ENCODE measurements at places on chromosomes 1 and 21.

- DNase-seq = no peak
Observed at GRCh38 chr1:25168193-25169071, 63.9 kb downstream of the SYF2 start.

- no peak for DNase-seq
Observed at GRCh38 chr1:183885142-183885735, 80.3 kb downstream of the RGL1 start.

- DNase-seq = no peak
Observed at GRCh38 chr1:14672005-14672404, 73.5 kb downstream of the KAZN start.

DNA sequence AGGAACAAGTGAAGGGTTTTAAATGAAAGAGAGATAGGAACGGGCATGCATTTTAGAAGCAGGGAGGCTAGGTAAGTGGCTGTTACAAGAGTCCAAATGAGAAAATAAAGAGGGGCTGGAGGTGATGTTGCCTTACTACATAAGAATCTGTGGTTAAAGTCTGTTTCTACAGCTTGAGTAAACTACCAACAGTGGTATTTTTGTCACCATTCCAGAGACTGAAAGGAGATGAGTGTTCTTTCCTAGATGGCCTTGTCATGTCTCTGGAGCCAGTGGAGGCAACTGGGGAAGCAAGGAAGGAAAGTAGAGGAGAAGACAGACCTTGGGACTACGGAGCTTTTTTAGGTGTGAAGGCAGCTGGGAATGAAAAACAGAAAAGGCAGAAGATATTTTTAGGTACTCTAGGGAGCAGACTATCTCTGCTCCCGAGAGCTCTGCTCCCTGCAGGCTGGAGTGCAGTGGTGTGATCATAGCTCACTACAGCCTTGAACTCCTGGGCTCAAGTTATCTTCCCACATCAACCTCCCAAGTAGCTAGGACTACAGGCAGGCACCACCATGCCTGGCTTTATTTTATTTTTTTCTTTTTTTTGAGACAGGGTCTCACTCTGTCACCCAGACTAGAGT lies 12.2 kb downstream of the HDAC1 start:
- DNase-seq = no peak

- no peak for DNase-seq
Observed at GRCh38 chr1:230825761-230826160, 42.6 kb downstream of the C1orf198 start.

- DNase-seq = no peak
Observed at GRCh38 chr21:14864211-14865021, 200.4 kb downstream of the NRIP1 start.

DNA sequence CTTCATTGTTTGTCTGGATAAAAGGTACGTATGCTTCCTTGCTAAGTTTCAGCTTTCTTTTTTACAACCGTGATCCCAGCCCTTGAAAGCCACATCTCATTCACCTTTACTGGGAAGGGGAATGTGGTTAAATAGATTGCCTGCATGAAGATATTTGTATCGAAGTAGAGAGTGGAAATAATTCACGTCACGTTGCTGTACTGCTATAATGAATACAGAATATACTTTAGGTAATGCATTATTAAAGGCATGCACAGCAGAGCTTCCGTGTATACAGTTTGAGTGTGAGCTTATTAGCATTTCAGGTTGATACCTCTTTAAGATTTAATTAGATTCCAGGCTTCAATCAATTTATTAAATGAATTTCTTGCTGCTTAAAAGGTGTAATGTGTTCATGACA lies 153.8 kb downstream of the HHAT start:
- no peak for DNase-seq

GRCh38 chr21:46474382-46474781 lies 15.7 kb downstream of the DIP2A start:
- DNase-seq = no peak

GRCh38 chr1:184973272-184974055 lies 844 bp downstream of the NIBAN1 start:
- DNase-seq = no peak

DNA sequence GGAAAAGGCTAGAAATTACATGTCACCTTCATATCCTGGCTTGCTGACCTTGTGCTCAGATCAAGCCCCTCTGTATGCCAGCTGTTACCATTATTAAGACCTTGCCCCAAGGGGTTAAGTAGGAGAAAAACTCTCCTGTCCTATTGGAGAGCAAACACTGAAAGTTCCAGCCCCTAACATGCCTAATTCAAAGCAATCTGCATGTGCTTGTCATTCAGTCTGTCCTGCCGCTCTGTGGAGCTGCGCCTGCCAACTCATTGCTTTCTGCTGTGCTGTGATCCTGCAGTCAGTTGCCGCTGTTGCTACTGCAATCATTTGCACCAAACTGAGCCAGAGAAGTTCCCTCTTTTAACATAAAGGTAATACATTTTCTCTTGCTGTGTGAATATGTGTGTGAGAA lies 113.4 kb downstream of the DISP1 start:
- no peak for DNase-seq

- DNase-seq = peak; percentile 27
Observed at GRCh38 chr1:108643492-108644335, 17.2 kb downstream of the HENMT1 start.

DNA sequence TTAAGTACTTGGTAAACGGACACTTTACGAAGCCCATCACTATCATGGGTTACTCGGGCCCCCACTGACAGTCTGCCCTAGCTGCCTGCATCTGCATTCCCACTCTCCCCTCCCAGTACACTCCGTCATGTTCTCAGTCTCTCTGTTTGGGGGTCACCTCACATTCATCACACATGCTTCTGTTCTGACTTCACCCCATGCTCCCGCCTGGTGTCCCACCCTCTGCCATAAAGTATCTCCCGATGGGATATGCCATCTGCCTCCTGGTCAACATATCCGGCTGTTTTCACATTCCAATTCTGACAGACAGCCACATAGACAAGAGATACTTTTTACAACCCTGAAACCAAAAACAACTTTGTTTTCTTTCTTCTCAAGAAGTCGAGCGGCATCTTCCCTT lies 1.0 kb downstream of the OLFML2B start:
- no peak for DNase-seq

DNA sequence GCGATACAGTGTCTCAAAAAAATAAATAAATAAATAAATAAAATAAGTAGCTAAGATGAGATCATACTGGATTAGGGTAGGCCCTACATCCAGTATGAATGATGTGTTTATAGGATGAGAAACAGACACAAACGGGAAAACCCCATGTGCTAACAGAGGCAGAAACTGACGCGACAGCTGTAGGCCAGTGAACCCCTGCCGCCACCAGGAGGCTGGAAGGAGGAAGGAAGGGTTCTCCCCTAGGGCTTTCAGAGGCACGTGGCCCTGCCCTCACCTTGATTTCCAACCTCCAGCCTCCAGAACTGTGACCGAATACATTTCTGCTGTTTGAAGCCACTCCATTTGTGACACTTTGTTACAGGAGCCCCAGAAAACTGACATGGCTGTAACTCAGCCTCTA lies 38.5 kb downstream of the CHD5 start:
- DNase-seq = no peak

DNA sequence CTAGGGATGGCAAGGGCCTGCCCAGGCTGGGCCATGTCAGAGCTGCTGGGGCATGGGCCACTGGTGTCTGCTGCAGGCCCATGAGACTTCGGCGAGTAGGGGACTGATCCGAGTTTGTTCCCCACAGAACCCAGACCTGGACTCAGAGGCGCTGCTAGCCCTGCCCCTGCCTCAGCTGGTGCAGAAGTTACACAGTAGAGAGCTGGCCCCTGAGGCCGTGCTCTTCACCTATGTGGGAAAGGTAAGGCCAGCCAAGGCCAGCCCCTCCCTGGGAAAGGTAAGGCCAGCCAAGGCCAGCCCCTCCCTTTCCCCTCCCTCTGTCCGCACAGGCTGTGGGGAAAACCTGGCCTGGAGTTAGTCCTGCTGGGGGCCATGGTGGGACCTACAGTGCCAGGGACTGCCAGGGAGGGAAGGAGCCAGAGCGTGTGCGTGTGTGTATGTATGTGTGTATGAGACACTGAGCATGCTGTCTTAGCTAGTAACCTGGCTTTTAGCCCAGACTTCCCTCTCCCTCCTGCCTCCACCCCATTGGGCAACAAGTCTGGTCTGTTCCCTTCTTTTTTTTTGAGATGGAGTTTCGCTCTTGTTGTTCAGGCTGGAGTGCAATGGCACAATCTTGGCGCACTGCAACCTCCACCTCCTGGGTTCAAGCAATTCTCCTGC lies 8.0 kb downstream of the FAAH start:
- DNase-seq = no peak

DNA sequence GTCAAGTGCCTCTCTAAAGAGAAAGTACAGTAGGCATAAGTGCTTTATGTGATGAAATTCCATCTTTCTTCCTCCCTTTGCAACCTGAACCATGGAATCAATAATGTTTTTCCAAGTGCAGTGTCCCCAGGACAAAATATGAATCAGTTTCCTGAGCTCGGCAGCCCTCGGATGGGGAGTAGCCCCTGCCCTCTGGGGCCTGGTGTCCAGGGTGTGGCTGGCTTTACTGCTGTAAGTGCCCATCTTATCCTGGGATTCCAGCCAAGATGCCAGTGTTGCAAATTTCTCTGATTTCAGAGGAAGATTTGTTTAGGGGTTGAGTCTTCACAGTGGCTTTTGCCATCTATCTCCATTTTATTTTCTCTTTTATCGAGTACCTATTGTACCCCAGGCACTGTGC lies 40.5 kb upstream of the SRP9 start:
- no peak for DNase-seq

GRCh38 chr1:156346636-156347035 lies 8.3 kb downstream of the TSACC start:
- DNase-seq = no peak

DNA sequence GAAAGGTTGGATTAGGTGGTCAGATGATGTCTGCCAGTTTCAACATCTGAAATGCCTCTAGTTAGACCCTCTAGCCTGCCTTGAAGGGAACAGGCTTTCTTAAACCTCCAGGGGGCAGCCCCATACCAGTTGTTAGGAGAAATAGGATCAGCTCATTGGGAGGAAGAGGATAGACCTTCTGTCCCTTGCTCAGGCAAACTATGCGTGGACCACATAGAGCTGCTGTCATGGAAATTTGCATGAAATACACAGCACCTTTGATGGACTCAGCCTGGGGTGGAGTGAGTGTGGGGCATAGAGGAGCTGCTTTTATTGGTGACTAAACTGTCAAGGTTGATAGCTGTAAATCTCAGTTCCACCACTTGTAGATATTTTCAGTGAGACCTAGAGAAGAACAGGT lies 38.4 kb upstream of the SPAG17 start:
- no peak for DNase-seq

- no peak for DNase-seq
Observed at GRCh38 chr1:234262007-234262753, 111.1 kb upstream of the COA6 start.

GRCh38 chr1:90622666-90623065 lies 94.4 kb downstream of the BARHL2 start:
- DNase-seq = no peak

DNA sequence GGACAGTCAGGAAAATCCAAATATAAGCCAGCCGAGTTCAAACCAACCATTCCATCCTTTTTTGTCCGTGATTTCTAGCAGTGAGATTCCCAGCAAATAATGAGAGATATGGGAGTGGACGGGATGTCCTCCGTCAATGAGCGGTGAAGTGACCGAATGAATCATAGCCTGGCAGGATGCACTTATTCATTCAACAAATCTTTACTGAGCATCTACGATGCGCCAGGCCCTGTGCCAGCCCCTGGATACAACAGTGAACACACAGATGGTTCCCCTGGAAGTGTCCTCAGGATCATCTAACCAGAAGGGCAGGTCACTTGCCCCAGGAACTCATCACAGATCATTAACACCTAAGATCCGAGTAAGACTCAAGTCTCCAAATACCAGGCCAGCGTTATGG lies 8.2 kb upstream of the PLEKHA6 start:
- DNase-seq = no peak

GRCh38 chr1:30286988-30287839 lies 436.2 kb downstream of the MATN1 start:
- no peak for DNase-seq

GRCh38 chr1:18013216-18013615 lies 94.4 kb upstream of the IGSF21 start:
- no peak for DNase-seq

DNA sequence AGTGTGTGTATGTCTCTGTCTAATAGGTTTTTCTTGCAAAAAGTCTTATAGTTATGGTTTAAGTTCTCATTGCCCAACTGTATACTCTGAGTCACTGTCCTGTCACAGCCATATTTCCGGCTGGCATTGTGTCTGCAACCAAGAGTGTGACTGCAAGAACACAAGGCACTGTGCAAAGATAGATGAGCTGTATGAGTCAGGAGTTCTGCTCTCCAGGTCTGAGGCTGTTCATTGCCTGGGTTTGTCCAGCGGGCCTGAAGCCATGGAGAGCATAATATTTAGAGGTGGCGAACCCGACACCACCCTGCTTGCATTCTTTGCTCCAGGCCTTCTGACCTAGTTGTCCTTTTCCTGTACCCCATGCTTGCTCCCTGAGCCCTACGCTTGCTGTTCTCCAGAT lies 50.9 kb upstream of the CNIH3 start:
- no peak for DNase-seq

DNA sequence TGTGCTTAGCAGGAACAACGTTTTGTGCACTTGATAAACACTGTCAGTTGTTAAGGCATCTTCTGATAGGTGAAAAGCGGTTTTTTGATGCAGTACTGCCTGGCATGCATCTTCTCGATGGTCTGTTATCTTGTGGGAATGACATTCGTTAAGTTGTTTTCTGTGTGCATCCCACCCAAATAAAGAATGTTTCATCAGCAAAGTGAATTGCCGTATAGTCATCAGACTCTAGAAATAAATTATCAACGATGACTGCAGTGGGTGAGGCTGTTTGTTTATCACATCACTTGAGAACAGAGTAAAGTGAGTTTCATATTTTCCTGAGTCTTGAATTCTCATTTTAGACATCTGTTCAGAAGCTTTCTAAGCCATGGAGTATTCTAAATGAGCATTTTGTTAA lies 34.1 kb downstream of the NFIA start:
- DNase-seq = no peak

DNA sequence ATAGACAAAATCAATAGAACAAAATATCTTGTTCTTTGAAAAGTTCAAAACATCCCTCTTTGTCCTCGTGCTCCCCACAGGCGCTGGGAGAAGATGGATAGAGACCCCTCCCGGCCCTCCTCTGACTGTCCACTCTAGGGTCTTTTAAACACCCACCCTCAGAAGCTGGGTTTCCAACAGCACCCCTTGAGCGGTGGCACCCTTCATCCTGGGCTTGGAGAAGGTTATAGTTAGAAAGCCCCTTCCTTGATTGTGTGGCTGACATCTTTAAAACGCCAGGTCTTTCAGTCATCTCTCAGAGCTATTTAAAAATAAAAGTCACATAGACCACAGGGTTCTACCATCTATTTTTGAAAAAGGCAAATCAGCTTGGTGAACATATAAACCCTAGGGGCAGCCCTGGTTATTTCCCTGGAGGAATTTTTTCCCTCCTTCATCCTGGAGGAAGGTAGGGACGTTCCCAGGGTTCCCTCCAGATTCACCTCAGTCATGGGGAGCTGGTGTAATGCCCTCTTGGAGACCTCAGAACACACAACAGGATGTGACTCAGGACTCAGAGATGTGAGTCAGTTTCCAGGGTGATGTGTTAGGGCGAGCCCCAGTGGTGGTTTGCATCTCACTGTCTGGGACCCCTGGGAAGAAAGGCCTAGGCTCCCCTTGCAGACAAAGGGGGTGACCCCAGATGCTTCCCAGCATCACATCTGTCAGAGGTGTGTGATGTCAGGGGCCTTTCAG lies 138.5 kb downstream of the CLIC6 start:
- DNase-seq = peak; percentile 45
